ENCODE measurements at places on chromosomes 7 and 10.

DNA sequence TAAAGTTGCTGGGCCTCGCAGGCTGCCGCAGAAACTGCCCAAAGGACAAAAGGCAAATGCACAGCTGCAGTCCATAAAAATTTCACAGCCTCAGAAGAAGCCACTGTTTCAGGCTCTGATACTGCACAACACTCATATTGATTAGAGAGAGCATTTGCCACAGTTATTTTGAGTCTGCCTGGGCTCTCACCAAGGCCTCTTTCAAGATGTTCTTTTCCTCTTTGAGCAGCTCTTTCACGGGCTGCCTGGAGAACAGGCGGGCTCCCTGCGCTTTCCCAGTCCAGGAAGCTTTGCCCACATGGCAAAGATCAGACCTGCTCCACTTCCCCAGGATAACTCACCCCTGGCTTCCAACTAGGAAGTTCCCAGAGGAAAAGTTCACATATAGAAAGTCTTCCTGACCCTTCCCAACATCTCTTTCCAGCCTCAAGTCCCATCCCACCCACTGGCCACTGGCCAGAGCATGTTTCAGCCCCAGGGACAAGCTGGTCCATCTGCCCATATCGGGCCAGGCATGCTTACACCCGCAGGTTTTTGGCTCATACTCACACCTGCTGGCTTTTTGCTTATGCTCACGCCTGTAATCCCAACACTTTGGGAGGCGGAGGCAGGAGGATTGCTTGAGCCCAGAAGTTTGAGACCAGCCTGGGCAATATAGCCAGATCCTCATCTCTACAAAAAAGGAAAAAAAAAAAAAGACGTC lies 3.3 kb downstream of the SLIT1 start:
- DNase-seq, result no peak

- DNase-seq, result no peak
Measured at GRCh38 chr7:138903859-138904435, 77.2 kb downstream of the KIAA1549 start.

GRCh38 chr7:54864663-54865062 lies 105.7 kb upstream of the SEC61G start:
- DNase-seq, result no peak

- no peak for DNase-seq
Measured at GRCh38 chr7:150415161-150416153, 35.0 kb upstream of the GIMAP8 start.

GRCh38 chr7:101564778-101565211 lies 64.3 kb downstream of the MYL10 start:
- DNase-seq, result no peak

DNA sequence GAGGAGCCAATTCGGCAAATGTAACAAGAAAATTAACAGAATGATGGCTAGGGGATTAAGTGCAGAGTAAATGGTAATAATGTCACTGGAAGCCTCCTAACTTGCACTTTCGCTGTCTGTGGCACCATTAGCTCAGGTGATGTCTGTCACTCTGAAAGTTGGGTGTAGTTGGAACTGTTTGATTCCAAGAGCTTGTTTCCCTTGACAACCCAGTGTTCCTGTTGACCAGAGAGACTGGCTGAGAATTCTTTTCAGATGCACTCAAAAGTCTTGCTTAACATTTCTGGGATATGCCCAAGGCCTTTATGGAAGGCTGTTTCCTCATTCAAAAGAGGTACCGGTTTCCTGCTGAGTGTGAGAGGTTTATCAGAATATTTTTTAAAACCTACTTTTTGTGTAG lies 49.6 kb downstream of the PLPP4 start:
- no peak for DNase-seq

DNA sequence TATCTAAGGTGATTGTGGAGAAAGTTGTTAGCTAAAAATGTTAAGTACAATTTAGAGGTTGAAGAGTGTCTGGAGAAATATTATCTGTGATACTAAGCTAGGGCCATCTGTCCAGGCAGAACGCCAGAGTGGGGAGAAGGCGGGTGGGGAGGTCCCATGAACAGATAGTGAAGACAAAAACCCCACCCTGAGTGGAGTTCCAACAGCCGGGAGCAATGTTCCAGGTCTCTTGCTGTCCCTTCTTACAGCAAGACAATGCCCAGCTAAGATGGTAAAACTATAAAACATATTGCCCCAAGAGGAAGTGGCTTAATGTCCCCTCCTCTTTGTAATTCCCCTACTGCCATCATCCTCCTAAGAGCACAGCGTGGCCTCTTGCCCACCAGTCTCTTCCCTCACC lies 10.4 kb upstream of the IL15RA start:
- DNase-seq, result no peak

- DNase-seq, result no peak
Measured at GRCh38 chr7:119252962-119253361, 1020.0 kb upstream of the KCND2 start.

- DNase-seq, result no peak
Measured at GRCh38 chr10:112507046-112507445, 60.0 kb downstream of the VTI1A start.

DNA sequence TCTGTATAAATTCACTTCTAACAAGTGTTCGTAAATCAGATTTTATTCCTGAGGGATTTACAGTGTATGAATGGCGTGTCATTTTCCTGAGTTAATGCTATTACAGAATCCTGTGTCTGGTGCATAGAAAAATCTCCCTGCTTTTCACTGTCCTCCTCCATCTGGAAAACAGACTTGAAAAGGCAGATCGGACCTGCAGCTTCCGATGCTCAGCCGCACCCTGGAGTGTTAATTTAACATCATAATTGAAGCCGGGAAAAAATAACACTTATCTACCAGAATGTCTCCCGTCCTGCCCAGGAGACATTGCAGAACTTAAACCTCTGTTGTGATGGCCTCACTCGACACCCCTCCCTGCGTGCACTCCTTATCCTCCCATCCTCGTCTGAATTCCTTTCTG lies 442.1 kb upstream of the FOXK1 start:
- no peak for DNase-seq

DNA sequence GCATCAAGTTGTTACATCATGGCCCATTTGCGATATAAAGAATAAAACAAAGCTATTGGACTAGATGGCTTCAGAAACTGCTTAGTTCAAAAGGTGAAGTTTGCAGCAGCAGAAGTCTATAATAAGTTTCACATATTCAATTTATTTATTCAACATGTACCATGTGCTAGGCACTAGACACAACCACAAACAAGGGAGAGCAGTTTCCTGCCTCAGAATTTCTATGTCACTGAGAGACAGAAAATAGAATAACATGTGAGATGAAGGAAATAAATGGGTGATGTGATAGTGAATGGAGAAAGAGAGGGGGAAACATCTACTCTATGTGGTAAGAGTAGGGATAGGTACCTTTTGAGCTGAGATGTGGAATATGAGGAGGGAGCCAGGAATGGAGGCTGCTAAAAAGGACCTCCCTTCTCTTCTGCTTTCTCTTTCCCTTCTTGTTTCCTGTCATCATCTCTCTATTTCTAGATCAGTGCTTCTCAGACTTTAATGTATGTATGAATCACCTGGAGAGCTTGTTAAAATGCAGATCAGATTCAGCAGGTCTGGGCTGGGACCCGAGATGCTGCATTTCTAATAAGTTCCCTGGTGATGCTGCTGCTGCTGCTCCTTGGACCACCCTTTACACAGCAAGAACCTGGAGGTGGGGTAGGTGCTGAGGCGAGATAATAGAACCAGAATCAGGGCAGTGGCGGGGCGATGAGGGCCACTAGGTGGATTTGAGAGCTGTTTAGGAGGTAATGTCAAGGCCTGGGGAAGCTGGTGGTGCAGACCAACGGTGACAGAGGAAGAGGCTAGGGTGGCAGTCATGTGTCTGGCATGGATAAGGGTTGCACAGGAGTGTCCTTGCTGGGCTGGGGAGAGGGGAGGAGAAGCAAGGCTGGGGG lies 13.7 kb upstream of the INMT start:
- DNase-seq, result no peak

DNA sequence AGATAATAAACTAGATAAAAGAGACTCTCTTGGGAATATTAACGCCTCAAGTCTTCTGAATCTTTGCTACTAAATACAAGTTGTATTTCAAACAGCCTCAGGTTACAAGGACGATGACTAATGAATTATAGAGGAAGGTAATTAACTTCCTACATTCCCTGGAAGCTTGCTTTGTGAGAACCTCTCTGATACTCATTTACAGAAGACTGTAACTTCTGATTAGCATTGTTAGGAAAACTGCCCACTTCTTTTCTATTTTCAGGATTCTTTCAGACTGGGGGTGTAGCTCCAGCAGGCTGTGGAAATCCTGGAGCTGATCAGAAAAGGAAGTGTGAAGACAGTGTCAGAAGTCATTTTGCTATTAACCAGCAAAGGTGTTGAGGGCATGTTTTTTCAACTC lies 316.7 kb upstream of the NPSR1 start:
- DNase-seq, result no peak

DNA sequence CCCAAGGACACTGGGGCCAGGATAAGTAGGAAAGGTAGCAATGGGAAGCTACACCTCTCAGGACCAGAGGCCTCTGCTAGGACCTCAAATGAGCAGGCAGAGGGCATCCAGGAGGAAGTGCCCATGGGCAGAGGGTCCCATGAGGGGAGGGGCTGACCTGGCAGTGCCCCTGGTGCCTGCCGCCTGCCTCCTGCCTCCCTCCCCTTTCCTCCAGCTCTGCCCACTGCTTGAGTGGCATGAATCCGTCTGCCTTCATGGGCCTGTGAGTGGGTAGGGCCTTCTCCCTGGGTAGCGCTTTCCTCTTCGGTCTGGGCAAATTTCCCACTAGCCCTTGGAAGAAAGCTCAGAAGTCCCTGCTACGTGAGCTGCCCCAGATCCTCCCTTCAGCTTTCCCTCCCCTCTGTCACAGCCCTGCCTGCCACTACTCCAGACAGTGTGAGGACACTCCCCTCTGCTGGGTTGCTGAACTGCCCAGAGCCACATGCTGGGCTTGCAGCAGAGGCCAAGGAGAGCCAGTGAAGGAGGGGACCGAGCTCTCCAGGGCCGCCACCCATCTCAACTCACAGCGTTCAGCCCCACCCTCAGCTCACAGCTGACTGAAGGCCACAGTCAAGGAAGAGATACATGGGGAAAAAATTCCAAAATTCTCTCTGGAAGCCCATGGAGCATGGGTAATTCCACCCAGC lies 141.4 kb downstream of the ARHGAP22 start:
- DNase-seq, result peak; percentile 20

- no peak for DNase-seq
Measured at GRCh38 chr7:36781011-36781738, 56.9 kb upstream of the AOAH start.

- DNase-seq, result no peak
Measured at GRCh38 chr7:74182453-74183090, 8.4 kb downstream of the EIF4H start.

GRCh38 chr10:105274556-105275070 lies 633.5 kb downstream of the SORCS3 start:
- no peak for DNase-seq

DNA sequence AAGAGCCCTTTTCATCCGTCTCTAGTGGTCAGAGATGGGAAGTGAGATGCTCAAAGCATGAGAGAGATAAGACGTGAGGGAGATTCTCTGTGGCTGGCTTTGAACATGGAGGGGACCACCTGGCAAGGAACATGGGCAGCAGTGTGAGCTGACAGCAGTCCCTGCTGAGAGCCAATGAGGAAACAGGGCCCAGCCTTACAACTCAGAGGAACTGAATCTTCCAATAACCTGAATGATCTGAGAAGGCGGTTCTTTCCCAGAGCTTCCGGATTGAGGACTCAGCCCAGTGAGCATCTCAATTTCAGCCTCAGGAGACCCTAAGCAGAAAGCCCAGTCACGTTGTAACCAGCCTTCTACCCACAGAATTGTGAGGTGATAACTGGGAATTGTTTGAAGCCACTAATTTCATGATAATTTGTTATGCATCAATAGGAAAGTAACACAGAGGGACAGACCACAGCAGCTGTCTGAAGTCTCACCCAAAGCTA lies 33.9 kb upstream of the IKZF1 start:
- no peak for DNase-seq

GRCh38 chr7:48139459-48139858 lies 31.8 kb upstream of the ABCA13 start:
- no peak for DNase-seq

DNA sequence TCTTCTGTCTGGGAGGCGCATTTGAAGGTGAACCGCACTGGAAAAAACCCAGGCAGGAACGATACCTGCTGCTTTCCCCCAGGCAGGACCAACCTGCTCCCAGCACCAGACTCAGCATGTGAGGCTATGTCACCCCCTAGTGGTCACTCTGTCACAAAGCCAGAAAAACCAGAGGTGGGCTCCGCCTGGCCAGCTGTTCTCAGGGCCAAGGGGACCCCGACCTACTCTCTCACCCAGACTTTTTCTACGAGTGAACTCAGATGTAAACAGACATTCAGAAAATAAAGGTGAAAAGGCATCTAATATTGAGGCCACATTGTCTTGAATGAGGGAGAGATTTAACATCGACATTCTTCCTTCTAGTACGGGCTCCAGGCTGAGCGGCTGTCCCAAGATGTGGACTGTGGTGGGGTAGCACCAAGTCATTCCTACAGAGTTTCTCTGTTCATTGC lies 117.3 kb downstream of the PRKAG2 start:
- DNase-seq, result peak; percentile 53

- DNase-seq, result no peak
Measured at GRCh38 chr7:234708-235553, 42.6 kb downstream of the FAM20C start.

DNA sequence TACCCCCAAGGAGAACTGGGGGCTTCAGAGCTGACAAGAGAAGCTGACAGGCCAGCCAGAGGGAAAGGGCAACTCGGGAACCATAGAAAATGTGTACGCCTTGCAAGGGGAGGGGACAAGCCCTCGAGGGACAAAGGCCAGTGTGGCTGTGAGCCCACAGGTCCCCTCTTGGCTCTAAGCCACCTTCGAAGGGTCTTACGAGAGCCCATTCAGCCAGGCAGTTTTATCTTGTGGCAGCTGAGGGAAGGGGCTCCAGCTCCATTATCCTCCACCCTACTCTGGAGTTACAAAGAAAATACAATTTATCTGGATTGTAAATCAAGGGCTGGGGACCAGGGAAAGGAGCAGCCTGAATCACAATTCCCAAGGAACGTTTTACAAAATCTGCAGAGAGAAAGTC lies 159.5 kb upstream of the ZMIZ1 start:
- no peak for DNase-seq

DNA sequence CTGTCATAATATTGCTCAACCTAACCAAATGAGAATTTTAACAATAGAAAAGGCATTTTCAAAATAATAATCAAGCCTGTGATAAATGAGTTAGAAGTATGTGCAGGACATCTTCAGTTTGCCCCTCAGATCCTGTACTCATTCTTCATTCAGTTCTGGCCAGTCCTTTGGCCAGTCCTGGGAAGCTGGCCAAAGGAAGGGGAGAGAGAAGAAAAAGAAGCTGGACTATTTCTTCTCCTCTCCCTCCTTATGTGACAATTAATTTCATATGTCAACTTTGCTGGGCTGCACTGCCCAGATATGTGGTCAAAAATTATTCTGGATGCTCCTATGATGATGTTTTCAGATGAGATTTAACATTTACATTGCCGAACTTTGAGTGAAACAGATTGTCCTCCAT lies 31.6 kb upstream of the ITGB8 start:
- DNase-seq, result no peak

DNA sequence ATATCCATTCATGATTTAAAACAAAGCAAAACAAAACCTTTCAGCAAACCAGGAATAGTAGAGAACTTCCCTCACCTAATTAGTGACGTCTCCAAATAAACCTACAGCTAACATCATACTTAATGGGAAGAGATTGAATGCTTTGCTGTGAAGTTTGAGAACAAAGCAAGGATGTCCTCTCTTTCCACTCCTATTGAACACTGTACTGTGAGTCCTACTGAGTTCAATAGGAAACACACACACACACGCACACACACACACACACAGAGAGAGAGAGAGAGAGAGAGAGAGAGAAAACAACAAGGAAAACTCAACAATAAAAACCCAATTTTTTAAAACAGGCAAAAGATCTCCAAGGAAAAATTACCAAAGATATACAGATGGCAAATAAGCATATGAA lies 32.3 kb downstream of the PODXL start:
- no peak for DNase-seq

GRCh38 chr7:15462721-15463389 lies 99.0 kb downstream of the AGMO start:
- DNase-seq, result no peak

Measured in 8988T (cell line).